ENCODE measurements at places on chromosomes 12 and 14. TPM values are rescaled to one million over a fixed set of nuclear protein-coding genes. Genes with fewer than 3 reads are reported as not detected.

Gene SPTSSA
- total RNA-seq: 14.2 TPM

Gene KRAS
- total RNA-seq: 14.3 TPM

Gene LAG3
- total RNA-seq: 0.33 TPM

Gene CFAP251
- 4.2 TPM for total RNA-seq

Gene GLS2
- 5.4 TPM for total RNA-seq

Gene DLST
- 40.8 TPM for total RNA-seq

Gene KRT2
- total RNA-seq: 0.40 TPM

Gene RERG
- 0.40 TPM for total RNA-seq

Gene ACVR1B
- 11.5 TPM for total RNA-seq

Gene BMP4
- 9.5 TPM for total RNA-seq

Gene FGF6
- total RNA-seq: not detected

Gene IFNG
- total RNA-seq: not detected

Gene IL31
- total RNA-seq: not detected

Gene WDHD1
- total RNA-seq: 32.5 TPM

Gene KRT82
- total RNA-seq: not detected

All from Daoy (cell line).